Daoy (cell line): ENCODE measurements at places on chromosomes 13 and 19. TPM values are rescaled to one million over a fixed set of nuclear protein-coding genes. Genes with fewer than 3 reads are reported as not detected.
A peak's percentile ranks its signal among the peaks of the same experiment; 100 is the strongest.

Gene PGLYRP2
- 0.17 TPM in 1 of 2 replicates, not detected in the other for total RNA-seq

DNA sequence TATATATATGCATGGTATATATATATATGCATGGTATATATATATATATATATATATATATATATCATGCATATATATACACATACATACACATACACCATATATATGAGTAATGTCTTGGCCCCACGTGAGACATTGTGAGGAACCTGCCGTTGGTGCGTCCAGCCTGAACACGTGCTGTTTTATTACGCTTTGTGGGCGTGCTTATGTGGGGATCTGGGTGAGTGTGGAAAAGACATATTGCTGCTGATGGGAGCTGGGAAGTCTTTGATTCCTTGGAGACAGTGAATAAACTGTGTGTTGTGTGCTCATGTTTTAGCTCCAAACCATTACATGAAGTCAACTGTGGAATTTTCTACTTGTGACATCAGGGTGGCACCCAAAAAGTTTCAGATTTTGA lies 28.9 kb downstream of the KCTD15 start:
- no peak for DNase-seq

DNA sequence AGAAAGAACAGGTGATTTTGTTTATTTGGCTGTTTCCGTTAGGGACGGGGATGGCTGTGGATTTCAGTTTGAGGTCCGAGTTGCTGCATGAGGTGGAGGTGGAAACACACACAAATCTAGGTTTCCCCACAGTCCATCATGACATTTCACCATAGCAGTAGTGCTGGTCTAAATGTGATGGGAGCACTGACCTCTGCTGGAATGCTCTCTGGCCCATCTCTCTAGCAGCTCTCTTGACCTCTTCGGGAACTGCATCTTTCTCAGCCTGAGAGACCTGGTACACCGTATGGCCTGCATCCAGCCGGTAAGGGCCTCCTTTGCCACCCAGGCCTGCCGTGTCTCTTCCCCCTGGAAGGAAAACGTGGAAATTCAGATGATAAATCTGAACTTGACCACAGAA lies 154.0 kb downstream of the RGCC start:
- DNase-seq = no peak

- no peak for DNase-seq
Observed at GRCh38 chr19:32349724-32350470, 4.5 kb downstream of the ZNF507 start.

- DNase-seq = no peak
Observed at GRCh38 chr13:92379371-92379770, 847.2 kb upstream of the GPC6 start.

DNA sequence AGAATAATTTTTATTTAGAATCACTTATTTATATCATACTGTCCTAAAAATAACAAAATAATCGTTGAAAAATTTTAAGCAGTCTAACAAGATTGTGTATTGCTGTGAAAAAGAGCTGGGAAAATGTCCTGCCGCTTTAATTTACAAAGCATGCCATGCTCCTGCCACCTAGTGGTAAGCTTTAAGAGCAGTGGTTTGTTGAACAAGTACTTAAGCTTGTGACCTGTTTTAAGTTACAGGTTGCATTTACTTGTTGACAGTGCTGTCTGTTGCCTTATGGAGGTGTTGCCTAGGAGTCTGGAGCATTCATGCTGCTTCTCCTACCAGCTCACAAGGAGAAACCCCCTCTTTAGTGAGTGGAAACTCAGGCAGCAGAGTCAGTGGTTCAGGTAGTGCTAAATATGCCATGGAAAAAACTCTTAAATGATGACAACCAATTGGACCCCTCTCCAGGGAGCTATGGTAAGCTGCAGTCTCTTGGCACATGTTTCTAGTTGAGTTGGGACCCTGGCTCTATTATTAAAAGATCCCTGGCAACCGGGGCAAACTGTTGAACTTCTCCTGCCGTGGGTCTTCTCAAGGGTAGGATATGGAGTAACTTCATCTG lies 68.4 kb downstream of the SPATA13 start:
- peak; percentile 45 for DNase-seq

Gene LENG8
- 5.1 and 9.0 TPM in 2 replicates for total RNA-seq

DNA sequence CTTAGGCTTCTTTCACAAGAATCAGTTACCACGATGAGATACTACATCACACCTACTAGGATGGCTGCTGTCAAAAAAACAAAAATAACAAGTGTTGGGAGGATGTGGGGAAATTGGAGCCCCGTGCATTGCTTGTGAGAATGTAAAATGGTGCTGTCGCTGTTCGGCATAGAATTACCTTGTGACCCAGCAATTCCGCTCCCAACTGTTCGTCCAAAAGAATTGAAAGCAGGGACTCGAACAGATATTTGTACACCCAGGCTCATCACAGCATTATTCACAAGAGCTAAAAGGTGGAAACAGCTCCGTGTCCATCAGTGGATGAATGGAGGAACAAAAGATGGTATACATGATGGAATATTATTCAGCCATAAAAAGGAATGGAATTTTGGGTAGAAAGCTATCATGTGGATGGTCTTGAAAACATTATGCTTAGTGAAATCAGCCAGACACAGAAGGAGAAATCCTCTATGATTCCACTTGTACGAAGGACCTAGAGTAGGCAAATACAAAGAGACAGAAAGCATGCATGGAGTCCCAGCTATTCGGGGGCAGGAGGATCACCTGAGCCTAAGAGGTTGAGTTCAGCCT lies 23.4 kb downstream of the PAK4 start:
- no peak for DNase-seq
